ENCODE measurements at places on chromosomes 13 and 19.

GRCh38 chr19:48090281-48090802, 20.3 kb downstream of the PLA2G4C start:
- DNase-seq, result no peak

- no peak for DNase-seq
Measured at GRCh38 chr13:78598116-78598781, 5.1 kb downstream of the POU4F1 start.

DNA sequence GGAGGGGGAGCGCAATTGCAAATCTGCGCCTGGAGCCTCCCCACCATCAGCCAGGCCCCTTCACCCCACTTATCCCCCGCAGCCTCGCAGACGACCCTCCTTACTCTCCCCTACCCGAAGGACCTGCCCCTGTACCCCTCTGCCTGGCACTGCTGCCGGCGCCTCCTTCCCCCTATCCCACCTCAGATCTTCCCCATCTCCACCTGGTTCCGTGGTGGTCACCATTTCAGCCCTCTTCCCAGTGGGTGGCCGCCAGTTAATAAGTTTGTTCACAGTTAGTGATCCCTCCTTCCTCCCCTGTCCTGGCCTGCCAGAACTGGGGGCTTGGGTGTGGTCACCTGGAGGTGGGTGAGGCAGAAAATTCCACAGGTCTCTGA, 397 bp downstream of the SLC44A2 start:
- no peak for DNase-seq

- DNase-seq, result no peak
Measured at GRCh38 chr13:51601601-51602565, 17.6 kb downstream of the WDFY2 start.

- no peak for DNase-seq
Measured at GRCh38 chr19:8075158-8076074, 22.9 kb downstream of the CCL25 start.

GRCh38 chr13:35260316-35260715, 216.2 kb downstream of the MAB21L1 start:
- no peak for DNase-seq

- peak; percentile 41 for DNase-seq
Measured at GRCh38 chr19:13260883-13261653, 110.9 kb downstream of the IER2 start.

DNA sequence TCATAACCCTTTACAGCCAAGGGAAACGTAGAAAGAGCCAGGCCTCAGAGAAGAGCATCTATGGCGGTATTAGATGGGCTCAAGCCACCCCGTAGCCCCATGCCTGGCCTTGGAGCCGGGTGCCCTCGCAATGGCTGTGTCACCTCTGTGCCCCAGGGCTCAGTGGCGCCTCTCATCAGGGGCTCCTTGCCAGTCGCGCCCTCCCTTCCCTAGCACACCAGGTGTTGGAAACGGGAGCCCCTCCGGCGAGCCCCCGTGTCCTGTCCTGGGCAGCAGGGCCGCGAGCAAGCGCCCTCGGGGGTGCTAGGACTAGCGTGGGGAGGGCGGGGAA, 453 bp downstream of the ZNF256 start:
- no peak for DNase-seq

GRCh38 chr13:73870970-73871935, 263.0 kb downstream of the KLF12 start:
- DNase-seq, result peak; percentile 78

DNA sequence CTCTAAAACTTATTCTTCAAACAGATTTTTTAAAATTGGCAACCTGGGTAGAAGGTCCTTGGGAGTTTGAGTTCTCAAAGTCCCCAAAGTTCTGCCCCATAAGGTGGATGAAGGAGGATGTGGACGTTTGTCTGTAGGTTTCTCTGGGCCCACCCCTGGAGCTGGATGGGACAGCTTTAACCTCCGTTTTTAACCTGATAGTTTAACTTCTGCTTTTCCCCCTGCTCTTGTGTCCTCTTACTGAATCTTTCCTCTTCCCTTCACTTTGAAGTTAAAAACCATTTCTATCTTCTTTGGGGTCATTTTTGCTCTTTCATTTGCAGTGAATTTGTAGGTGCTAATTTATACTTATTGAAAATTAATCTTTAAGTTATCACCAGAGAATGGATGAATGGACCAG, 79.1 kb downstream of the ESD start:
- DNase-seq, result no peak

GRCh38 chr13:102845289-102845629, 573 bp upstream of the ERCC5 start:
- no peak for DNase-seq

DNA sequence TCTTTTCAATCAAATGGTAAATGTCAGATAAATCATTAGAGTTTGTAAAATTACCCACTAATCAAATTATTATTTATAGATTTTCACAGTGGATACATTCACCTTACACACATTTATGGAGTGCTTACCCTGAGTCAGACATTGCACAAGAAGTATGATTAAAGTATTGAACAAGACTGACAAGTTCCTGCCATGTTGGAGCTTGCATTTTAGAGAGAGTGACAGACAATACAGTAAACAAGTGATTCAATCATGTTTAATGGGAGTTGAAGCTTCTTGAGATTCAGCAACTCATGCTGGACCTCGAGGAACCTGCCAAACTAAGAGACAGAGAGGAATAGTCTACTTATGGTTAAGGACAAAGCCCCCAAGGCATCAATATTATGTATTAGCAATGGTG, 487.8 kb downstream of the PCDH17 start:
- DNase-seq, result no peak

DNA sequence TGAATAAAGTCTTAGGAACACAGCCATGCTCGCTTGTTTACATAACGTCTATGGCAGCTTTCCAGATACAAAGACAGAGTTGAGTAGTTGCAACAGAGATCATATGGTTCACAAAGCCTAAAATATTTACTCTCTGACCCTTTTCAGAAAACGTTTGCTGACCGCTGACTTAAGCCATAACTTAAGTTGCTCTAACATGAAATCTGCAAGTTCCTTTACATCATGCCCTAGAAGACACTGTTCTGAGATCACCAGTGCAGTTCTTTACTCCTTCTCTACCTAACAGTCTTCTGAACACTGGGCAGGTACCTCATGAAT, 166.4 kb downstream of the DCLK1 start:
- peak; percentile 21 for DNase-seq

- DNase-seq, result no peak
Measured at GRCh38 chr19:35389192-35389861, 18.5 kb downstream of the GPR42 start.

DNA sequence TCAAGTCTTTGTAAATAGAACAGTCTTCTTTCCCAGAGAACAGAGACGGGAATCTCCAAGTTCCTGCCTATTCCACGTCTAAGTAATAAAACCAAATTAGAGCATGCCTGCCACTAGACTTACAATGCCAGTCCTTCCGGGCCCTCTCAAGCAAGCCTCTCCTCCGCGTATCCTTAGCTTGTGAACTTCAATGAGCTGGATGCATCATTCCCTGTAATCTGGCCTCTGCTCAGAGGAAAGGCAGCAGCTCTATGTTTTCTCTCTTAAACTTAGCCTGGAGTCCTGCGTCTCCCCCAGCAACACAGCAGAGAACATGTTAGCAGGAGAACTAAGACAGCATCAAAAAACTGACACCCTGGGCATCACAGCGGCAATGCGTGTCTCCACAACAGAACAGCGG, 8.2 kb downstream of the NALCN start:
- no peak for DNase-seq

DNA sequence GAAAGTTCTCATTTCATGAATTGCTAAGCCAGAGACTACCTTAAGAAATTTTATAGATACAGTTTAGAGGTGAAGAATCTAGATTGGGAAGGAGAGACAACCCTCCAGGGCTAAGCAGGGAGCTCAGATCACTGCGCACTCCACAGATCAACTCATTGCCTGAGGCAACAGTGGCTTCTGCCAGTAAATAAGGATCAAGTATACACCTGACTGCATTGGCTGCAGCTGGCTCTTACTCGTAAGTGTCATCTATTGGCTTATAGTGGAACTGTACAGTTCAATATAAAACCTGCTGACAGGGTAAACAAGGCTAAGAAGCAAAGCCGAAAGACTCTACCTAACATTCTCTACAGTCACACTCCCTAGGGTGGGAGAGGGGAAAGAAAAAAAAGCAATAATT, 18.0 kb upstream of the C1QTNF9B start:
- no peak for DNase-seq

GRCh38 chr13:110726726-110727125, 13.2 kb downstream of the ING1 start:
- DNase-seq, result no peak

DNA sequence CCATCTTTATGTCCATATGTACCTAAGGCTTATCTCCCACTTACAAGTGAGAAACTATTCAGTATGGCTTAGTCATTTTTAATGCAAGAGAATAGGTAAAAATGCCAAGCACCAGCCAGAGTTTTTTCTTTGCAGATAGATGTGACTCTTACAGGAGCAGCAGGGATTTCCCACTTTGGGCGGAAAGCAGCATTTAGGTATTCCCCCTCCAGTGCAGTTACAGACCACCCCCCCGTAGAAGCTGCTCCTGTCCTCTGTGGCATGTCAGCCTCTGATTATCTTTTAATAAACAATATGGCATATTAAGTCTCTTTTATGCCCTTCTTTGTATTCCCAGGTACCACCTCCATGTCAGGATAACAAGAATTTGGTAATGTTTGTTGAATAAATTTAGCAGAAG, 24.7 kb upstream of the USPL1 start:
- DNase-seq, result no peak

DNA sequence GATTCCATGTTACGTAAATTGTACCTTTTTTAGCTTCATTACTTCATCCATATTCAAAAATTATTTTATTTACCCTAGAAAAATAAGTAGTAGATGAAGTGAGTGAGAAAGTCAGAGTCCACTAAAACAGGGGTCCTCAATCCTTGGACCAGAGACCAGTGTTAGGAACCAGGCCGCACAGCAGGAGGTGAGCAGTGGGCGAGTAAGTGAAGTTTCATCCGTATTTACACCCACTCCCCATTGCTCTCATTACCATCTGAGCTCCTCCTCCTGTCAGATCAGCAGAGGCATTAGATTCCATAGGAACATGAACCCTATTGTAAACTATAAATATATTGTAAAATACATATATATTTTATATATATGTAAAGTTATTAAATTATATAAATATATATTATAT, 119.0 kb downstream of the PAN3 start:
- no peak for DNase-seq

GRCh38 chr13:76289558-76289957, 596.6 kb downstream of the KCTD12 start:
- no peak for DNase-seq

DNA sequence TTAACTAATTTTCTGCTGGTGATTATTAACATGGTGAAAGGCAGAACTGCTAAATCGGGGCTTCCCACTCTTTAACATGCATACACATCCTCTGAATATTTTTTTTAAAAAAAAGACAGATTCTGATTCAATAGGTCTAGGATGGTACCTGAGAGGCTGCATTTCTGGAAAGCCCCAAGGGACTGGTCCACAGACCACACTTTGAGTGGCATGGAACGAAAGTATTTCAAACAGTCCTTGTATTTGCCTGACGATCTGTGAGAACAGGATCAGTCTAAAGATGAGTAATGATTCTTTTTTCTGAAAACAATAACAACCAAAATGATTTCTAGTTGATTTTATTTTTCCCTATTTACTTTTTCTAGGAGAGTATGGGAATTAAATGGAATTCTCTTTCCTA, 16.7 kb upstream of the SPART start:
- DNase-seq, result no peak

- no peak for DNase-seq
Measured at GRCh38 chr19:6233827-6234511, 45.8 kb downstream of the MLLT1 start.

GRCh38 chr19:18417250-18418028, 1.8 kb upstream of the SSBP4 start:
- DNase-seq, result peak; percentile 65

DNA sequence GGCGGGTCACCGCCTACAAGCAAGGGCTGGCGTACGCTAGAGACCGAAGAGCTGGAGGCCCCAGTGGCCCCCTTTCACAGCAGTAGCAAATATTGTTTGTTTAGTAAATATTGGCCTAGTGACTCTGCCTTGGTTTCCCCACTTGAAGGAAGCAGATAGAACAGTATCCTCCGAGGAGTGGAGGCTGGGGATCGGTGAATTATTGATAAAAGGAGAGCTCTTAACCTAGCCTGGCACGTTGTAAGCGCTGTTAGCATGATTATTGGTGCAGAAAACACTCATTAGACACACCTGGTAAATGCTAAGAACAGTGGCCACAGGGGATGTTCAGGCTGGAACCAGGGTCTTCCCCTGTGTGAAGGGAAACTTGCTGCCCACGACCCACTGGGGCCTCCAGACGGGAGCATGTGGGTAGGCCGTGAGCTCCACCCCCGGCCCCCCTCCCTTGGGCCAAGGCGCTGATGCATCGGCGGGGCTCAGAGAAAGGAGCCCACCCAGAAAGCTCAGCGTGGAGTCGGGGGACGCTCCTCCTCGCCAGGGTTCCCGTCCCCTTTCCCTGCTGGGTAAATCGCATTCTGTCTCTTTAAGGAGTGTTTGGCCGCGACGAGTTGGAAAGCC, 2.3 kb downstream of the IER2 start:
- DNase-seq, result peak; percentile 44

DNA sequence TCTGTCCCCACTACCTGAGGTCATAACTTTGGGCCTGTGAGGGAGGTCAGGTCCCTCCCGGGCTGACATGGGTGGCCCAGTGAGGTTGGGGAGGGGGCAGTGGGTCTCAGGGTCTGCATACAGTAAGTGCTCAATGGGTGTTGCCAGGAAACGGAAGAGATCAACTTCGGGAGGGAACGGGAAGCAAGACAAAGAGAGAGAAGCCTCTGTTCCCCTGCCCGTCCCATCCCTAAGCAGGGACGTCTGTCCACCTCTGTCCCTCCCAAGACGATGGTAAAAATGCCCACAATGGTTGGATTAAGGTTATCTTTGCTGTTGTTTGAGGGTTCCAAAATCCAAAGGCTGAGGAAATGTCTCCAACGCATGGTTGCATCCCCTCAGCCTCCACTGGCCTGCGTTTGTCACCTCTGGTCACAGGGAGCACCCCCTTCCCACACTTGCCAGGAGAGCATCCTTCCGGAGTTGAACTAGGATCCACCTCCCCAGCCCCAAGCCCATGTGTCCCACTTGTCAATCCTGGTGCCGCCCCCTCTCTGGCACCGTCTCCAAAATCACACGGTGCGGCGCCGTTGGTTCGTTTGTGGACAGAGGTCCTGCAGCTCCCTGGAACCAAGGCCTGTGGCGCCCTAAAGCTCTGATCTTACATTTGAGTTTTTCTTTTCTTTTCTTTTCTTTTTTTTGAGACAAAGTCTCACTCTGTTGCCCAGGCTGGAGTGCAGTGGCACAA, 774 bp upstream of the HOMER3 start:
- DNase-seq, result no peak
